Stromal cell of bone marrow (primary cell): ENCODE measurements at places on chromosomes 6 and 20.

DNA sequence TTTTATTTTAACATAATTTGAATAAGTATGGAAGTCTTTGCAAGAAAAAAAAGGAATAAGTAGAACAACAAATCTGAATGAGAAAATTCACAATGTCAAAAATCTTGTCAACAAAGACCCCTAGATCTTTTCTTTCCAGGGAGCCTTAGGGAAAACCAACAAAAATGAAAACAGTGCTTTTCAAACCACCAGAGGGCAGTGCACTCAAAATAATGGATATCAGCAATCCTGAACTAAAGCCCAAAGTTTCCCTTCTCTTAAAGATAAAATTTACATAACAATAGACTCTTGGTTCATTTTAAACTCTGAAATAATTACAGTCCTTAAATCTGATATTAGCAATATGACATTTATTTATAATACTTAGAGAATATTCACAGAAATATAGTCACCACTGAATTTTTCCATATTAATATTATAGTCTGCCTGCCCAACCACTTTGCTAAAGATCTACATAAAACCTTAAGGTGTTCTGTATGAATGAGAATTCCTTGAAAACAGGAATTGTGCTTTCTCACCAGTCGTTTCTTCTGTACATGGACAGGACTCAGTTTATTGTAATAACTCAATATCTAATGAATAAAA, 105.3 kb upstream of the BMP5 start:
- no peak for DNase-seq

GRCh38 chr6:168121303-168121665, 42.3 kb upstream of the FRMD1 start:
- DNase-seq, result no peak

- DNase-seq, result no peak
Measured at GRCh38 chr20:841568-842546, 8.3 kb downstream of the FAM110A start.

GRCh38 chr6:40825102-40825501, 213.9 kb downstream of the UNC5CL start:
- no peak for DNase-seq

- DNase-seq, result peak; percentile 38
Measured at GRCh38 chr20:33490023-33490933, at the start of gene CBFA2T2. Gene CBFA2T2, plus strand, starts transcription at chr20:33490096. Its CDS starts 172 bp downstream, at chr20:33490268.

DNA sequence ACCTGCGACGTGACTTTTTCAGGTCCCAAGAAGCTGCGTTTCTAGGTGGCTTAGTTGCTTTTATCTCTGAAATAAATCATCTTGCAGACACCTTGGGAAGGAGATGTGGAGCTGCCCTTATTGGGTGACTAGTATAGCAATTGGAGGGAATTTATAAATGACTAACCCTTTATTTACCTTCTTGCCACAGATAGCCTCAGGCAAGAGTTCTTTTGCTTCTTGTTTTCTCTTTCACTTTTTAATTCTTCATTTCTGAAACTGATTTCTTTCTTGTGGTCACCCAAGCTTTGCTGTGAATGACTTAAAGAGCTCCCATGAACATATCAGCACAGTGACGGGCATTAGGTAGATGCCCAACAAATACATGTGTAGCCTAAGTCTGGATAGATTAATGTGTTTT, 3.0 kb downstream of the ADGRF4 start:
- no peak for DNase-seq

- peak; percentile 94 for DNase-seq
Measured at GRCh38 chr6:151067684-151068596, 171.8 kb upstream of the AKAP12 start.

DNA sequence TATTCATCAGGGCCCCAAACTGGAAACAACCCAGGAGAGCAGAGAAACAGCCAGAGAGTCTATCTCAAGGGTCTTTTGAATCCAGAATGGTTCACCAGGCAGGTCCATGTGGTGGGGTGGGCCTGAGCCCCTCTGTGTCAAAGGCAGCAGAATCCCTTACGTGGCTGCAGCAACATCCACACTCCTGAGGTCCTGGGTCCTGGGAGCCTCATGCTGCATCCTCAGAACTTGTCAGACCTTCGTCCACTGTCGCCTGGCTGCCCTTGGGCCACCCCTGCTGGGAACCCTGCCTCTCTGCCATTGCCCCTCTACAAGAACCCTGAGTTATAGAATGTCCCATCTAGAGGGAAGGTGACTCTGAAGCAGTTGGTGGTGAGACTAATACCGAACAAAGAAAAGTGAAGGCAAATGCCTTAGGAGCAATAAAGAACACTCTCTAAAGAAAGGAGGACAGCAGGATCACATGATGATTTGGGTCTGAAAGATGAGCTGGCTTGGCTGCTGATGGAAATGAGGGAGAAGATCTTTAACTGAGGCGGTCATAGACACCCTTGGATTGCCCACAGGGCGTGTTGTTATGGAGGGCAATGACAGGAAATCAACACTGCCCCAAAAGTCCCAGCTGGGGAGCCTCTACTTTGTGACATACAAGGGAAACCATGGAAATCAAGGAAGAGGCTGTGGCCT, 161.2 kb downstream of the SYNDIG1 start:
- no peak for DNase-seq
